Endothelial cell (in vitro differentiated cells): ENCODE measurements at places on chromosomes 11 and 22.
A peak's percentile ranks its signal among the peaks of the same experiment; 100 is the strongest.

DNA sequence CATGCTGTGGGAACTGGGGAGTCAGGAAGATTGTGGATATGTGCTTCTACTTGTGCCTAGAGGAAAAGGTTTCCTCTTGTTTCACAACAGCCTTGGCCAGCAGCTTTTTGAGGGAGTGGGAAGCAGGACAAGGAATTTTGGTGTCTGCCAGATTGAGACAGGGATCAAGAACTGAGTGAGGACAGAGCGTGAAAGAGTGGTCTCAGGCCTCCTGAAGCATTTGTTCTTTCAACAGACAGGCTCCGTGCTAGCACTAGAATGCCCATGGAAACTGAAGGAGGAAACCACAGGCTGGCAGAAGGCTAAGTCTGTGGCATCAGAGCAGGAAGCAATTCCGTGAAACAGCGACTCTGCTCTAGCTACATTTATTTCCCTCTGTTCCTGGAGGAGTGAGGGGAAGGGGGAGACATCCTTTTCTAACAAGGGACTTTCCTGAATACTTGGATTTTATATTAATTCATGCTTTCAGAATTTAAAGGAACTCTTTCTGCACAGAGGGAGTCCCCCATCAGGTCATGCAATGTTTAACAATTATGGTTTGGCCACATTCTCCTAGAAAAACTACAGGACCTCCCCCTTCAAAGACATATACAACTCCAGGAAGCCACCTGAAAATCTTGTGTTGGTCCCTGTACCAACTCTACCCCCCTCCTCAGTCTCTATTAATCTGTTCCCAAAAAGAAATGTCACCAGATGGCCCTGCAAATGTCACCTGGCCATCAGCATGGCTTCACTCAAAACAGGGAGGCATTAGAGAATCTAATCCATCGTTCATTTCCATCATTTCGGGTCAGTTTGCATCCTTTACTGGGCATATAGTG lies 96.1 kb downstream of the SYT9 start:
- DNase-seq = no peak

- DNase-seq = no peak
Measured at GRCh38 chr22:20001082-20001638, 15.5 kb downstream of the ARVCF start.

DNA sequence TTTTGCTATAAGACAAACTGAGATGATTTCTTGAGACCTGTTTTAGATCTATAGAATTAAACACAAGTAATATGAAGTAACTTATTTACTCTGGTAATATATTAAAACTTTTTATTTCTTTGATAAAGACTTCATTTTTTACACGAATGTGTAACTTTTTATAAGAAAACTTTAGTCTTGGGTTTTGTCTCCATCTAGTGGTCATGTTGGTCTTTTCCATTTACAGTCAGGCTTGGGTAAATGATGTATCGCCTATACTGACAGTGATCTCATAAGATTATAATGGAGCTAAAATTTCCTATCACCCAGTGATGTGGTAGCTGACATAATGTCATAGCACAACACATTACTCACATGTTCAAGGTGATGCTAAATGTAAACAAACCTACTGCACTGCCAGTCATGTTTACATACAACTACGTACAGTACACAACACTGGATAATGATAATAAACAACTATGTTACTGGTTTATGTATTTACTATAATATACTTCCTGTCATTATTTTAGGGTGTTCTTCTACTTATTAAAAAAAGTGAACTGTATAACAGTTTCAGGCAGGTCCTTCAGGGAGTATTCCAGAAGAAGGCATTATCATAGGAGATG lies 7.5 kb upstream of the C11orf97 start:
- DNase-seq = peak; percentile 8

- peak; percentile 85 for DNase-seq
Measured at GRCh38 chr11:64356498-64357411, 2.2 kb upstream of the RPS6KA4 start.

- no peak for DNase-seq
Measured at GRCh38 chr11:114077482-114078305, 18.2 kb downstream of the ZBTB16 start.

- no peak for DNase-seq
Measured at GRCh38 chr22:33476716-33477115, 418.5 kb upstream of the SYN3 start.

DNA sequence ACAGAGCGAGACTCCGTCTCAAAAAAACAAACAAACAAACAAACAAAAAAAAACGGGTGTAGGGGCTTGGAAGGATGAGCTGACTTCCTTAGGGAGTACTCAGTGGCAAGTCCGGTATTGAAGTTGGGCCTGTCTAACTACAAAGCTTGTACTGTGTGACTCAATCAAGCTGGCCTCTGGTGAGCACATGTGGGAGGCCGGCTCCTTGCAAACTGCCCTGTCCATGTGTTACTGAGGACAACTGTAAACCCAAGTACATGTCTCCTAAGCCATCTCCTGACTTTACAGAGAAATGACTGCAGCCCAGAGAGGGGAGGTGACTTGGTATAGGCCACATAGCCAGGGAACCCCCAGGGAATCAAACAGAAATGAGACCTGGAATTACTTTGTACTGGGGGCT lies 11.6 kb downstream of the RIBC2 start:
- DNase-seq = no peak

DNA sequence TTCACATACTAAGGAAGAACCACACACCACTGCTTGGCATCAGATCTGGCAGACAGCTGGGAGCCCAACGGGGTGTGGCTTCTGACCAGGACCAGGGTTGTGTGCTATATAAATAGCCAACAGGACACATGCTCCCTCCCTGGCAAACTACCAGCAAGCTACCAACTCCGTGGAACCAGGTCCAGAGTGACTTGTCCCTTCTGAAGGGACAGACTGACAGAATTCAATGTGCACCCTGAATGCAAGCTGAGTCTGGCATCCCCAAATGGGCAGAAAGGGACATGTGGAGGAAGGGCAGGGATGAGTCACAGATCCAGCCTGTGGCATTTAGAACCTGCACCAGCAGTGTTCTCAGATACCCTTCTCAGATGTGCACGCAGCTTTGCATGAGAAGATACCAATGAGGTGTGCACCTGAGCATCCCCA lies 92.9 kb downstream of the MICAL3 start:
- no peak for DNase-seq

- DNase-seq = no peak
Measured at GRCh38 chr22:43002202-43002586, 12.8 kb downstream of the PACSIN2 start.

- DNase-seq = no peak
Measured at GRCh38 chr22:31604137-31604705, 57.8 kb downstream of the PISD start.

GRCh38 chr22:28950617-28951411 lies 67.4 kb downstream of the ZNRF3 start:
- no peak for DNase-seq

- no peak for DNase-seq
Measured at GRCh38 chr11:91244912-91245311, 979.7 kb upstream of the FAT3 start.

DNA sequence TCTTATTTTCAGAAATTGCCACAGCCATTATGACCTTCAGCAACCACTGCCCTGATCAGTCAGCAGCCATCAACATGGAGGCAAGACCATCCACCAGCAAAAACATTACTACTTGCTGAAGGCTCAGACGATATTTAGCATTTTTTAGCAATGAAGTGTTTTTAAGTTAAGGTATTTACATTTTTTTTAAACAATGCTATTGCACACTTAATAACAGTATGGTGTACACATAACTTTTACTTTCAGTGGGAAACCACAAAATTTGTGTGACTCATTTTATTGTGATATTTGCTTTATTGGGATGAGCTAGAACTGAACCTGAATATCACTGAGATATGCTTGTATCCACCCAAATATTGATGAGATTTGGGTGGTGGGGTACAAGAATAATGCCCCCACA lies 110.9 kb downstream of the TSPAN18 start:
- DNase-seq = no peak

GRCh38 chr11:128179039-128179438 lies 408.3 kb downstream of the ETS1 start:
- no peak for DNase-seq
